ENCODE measurements at places on chromosomes 12 and 14.

GRCh38 chr14:67520482-67520881, 12.6 kb upstream of the PLEKHH1 start:
- no peak for DNase-seq

DNA sequence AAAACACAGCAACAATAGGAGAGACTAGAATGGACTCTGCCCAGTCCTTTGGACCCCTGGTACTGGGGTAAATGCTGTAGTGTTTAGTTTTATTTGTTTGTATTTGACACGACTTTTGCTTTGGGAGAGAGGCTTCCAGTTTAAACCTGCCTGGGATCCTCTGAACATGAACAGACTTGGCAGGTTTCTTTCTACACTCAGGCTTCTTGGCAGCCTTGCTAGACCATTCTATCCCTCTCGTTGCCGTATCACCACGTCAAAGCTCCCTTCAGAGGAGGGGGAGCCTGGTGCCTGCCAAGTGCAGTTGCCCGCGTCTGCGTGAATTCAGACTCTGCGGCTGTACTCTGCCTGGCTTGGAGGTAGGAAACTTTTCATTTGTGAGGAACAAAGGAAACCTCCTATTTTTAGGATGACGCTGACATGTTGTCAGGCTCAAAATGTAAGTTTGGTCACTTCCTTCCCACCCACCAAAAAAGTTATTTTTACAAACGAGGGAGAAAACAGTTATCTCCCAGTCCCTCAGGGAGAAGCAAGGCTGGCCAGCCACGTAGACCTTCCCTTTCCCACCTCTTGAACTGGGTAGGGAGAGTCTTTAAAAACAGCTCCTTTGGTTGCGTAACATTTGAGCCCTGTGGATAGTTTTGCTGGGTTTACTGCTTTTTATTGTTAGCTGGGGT, 25.9 kb downstream of the CD9 start:
- no peak for DNase-seq

DNA sequence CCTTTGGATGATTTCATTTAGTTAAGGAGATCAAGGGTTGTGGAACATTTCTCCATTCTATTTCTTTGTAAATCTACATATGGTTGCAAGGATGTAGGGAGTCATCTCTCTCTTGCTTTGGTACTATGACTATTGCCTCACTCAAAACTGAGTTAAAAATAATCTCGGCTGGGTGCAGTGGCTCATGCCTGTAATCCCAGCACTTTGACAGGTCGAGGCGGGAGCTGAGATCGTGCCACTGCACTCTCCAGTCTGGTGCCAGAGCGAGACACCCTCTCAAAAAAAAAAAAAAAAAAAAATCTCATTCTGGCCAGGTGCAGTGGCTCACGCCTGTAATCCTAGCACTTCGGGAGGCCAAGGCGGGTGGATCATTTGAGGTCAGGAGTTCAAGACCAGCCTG, 24.8 kb upstream of the PPM1H start:
- no peak for DNase-seq

DNA sequence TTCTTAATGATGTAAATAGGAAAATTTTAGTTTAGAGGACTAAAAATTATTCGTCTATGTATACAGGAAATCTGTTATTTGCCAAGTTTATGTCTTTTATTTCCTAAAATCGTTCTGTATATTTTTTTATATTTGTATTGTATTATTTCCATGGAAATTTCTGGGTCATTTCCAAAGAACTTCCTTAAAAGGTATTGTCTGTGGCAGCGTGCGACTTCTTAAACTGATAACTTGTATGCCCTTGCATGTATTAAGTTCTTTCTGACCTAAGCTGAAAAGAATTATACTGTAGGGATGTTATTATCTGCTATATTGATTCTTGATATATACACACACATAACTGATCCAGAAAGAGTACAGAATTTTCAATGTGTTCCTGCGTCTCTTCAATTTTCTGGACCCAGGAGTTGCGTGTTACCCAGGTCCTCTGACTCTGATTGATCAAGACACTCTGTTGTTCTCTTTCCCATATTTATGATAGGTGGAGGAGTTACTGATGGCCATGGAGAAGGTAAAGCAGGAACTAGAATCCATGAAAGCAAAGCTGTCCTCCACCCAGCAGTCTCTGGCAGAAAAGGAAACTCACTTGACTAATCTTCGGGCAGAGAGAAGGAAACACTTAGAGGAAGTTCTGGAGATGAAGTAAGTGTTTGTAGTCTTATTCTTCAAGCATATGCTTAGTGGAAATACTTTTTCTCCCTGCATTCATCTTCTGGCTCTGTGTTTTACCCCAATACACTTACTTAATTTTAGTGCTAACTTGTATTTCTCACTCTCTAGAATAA, 298.5 kb downstream of the ERC1 start:
- DNase-seq: no peak

- no peak for DNase-seq
These were observed at the start of gene SLC6A15 for GRCh38 chr12:84912198-84913128. Gene SLC6A15, minus strand, starts transcription at chr12:84912799. Its CDS starts 20,679 bp downstream, at chr12:84892120.

DNA sequence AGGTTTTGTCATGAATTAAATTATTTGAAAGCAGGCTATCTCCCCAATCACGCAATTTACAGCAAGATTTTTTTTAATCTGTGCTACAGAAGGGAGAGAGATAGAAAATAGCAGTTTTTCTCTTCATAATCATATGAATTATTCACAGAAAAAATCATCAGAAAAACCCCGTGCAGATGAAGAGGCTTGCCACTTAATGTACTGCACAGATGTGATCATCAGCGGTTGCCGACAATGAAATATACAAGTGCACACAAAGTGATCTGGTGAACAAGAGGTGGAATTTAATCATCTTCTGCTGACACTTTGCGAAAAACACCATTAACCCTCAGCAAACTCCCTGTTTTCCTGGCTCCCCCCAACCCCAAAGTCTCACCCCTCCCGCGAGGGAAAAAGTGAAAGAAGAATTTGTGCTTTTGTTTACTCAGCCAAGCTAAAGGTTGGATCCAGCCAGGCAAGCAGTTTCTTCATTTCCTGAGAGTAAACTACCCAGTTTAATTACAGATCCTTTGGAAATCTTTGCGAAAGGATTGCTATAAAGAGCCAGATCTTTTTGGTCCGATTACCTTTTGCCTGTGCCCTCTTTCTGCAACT, 3.1 kb upstream of the LMO3 start:
- no peak for DNase-seq

DNA sequence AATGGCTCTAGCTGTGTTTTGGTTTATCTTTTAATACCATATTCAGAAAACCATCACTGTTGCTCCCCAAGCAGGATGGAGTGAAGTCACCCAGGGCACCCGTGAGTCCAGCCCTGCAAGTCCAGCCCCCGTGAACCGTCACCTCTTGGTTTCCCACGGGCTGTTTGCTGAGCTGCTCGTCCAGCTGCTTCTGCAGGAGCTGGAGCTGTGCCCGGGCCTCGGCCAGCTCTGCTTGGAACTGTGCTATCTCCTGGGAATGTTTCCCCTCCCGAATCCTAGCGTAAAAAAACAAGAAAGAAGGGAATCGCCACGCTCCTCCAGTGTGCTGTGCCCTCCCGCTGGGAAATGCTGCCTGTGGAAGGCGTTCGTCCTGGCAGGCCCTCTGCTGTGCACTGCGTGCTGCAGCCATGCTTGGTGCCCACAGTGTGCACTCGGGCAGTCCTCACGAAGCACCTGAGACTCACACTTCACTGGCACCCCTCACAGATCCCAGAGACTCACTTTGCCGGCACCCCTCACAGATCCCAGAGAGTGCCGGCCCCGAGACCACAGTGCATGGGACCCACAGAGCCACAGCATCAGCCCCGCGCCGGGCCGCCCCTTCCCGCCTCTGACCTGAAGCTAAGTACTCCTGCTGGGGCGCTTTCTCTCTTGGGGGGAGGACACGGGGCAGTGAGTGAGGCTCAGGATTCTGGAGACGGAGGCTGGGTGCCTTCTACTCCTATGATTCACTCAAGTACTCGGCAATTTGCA, 15.4 kb upstream of the ANKLE2 start:
- no peak for DNase-seq
